ENCODE measurements at places on chromosomes 11 and 22. TPM values are rescaled to one million over a fixed set of nuclear protein-coding genes. Genes with fewer than 3 reads are reported as not detected.

Gene C11orf65
- 0.19 TPM for total RNA-seq

Gene KMT5B
- 20.4 TPM for total RNA-seq

Gene ZP1
- 0.10 TPM for total RNA-seq

Gene LRRC74B
- not detected for total RNA-seq

Gene DDX25
- not detected for total RNA-seq

Gene NDUFC2
- 256 TPM for total RNA-seq

Gene ANKK1
- total RNA-seq: 0.10 TPM

Gene PANX3
- total RNA-seq: not detected

Gene CXCR5
- total RNA-seq: 0.19 TPM

Gene LYVE1
- total RNA-seq: 1.2 TPM

Gene EWSR1
- total RNA-seq: 211 TPM

Gene NUP98
- 82.0 TPM for total RNA-seq

Gene PDGFD
- total RNA-seq: 5.9 TPM

Gene KRTAP5-9
- not detected for total RNA-seq

Gene JAML
- not detected for total RNA-seq

All from A549 treated with AZD2906 at 1 μM for 4 hours (cell line).